Astrocyte (in vitro differentiated cells and primary cell): ENCODE measurements at places on chromosomes 12 and 14.

DNA sequence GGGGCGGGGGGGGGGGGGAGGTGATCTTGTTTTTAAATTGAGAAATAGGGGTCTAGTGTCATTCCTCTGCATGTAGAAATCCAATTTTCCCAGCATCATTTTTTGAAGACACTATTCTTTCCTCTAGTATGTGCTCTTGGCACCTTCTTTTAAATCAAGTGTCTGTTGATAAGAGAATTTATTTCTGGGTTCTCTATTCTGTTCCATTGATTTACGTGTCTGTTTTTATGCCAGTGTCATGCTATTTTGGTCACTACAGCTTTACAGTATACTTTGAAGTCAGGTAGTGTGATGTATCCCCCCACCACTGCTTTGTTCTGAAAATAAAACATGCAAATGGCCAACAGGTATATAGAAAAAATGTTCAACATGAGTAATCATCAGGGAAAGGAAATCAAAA is 252.7 kb downstream of the MED13L start:
- DNase-seq = no peak

- peak; percentile 96 for DNase-seq
Measured at GRCh38 chr12:50620109-50620977, 115.6 kb downstream of the DIP2B start.

GRCh38 chr14:60647081-60647836 is 2.0 kb downstream of the SIX1 start:
- no peak for DNase-seq

DNA sequence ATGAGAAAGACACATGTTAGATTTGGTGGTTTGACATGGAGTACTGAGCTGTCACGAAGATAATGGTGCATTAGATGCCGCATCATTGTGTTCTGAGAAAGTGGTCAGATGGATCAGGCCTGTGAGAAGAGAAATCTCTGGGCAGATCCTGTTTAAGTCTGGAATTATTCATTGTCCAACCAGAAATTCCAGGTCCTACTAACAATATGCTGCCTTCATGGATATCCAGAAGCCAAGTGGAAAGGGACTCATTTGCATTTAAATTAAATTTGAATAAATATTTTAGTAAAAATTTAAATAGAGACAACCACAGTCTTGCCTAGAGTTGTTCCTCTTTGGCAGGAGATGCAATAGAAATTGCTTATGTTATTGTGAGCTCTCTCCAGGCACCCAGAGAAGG is 330.5 kb upstream of the TMEM132C start:
- no peak for DNase-seq

DNA sequence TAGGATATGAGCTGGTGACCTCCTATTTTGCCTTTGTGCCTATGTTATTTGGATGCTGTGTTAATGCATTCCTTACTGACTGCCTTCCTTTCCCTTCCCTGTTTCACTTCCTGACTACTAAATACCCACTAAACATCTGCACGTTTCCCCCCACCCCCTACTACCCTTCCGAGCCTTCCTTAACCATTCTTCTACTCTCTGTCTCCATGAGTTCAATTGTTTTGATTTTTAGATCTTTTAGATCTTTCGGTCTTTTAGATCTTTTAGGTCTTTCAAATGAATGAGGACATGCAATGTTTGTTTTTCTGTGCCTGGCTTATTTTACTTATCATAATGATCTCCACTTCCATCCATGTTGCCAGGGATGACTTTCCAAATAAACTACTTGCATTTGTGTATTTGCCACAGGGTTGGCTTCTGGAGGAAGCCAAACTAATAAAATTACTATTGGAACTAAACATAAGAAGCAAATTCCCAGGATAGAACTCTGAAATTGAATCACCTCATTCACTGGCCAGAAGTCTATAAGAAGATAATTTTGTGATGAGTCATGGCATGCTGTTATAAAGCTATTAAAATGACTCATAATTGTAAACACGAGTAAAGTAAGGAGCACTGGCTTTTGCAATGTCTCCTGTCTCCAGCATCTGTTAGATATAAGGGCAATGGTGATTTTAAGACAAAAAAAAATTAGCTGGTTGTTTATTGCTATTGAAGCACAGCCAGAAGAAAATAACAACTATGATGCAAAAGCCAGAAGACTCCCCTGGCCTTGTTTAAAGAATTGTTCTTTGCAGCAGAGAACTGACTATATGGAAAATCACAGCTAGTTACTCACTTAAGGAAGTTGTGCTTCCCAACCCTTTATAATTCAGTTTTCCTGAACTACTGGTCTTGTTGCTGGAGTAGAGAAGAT is 586.3 kb downstream of the LRFN5 start:
- peak; percentile 91 for DNase-seq

GRCh38 chr14:94598506-94598815 is 13.7 kb upstream of the SERPINA3 start:
- DNase-seq = no peak

DNA sequence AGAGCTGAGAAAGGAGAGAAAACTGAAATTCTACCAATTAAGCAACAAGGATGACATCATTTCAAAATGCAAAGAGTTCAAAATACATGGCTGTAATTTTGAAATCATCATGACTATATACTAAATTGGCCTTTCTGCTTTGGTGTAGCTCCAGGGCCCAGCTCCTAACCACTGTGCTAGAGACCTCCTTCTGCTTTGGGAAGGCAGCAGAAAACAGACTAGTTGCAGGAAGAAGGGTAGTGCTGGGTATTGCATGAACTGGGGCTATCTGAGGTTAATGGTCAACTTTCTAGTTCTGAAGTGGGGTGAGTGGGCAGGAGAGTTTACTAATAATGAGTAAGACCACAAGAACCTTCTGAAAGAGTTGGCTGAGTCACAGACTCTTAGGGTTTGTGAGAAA is 66.2 kb downstream of the PTGER2 start:
- peak; percentile 64 for DNase-seq

DNA sequence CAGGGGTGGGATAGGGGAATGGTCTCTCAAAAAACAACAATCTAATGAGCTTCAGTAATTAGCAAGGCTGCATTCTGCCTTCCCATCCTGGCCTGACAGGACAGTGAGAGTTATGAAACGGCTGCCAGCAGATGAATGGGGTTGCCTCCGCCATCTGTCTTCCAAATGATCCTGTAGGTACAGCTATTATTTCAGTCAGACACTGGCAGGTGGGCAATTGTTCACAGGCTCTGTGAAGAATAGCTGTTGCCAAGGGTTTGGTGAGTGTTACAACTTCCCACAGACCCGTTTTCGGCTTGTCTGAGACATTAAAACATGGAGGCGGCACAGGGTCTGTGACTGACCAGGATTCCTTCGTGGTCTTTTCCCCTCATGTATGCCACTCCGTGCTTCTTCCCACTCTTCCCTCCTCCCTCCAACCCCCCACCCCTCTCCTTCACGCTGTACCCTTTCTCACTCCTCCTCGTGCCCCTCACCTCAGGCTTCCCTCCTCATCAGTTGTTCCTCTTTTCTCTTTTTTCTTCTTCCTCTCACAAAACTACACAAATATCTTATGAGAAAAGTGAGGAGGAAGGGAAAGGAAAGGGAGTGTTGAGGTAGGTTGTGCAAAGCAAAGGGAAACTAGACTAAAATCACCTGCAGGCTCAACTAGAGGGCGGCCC is 160.8 kb upstream of the GZMB start:
- no peak for DNase-seq

DNA sequence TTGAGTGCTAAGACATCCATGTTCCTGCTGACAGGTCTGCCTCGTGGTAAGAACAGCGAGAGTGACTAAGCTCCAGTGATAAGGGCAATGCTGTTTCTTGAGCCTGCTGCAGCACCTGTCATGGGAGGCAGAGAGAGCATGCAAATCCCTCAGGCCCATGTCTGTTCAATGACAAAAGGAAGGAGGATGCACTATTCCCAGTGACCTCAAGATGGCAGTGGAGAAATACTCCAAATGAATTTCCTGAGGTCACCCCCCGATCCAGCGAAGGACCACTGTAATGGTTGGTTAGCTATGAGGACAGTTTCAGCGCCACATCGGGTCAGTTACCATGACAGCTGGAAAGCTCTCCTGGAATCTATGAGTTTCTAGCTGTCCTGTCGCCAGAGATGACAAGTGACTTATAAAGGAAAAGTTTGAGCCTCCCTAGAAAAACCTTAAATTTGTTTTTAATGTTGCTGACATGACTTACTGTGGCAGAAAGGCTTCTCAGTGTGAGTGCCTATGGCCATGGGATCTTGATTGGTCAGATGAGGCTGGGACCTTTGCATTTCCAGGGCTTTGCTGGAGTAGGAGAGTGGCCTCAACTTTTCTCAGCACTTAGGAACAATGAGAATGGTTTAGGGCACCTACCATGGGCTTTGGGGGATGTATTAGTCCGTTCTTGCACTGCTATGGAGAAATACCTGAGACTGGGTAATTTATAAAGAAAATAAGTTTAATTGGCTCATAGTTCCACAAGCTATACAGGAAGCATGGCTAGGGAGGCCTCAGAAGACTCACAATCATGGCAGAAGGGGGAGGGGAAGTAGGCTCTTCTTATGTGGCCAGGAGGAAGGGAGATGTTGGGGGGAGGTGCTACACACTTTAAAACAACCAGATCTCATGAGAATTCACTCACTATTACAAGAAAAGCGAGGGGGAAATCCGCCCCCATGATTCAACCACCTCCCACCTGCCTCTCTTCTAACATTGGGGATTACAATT is 88.0 kb upstream of the TMEM260 start:
- DNase-seq = peak; percentile 34

GRCh38 chr12:24553259-24553658 is 395.6 kb downstream of the BCAT1 start:
- DNase-seq = no peak

GRCh38 chr12:125089083-125089482 is 23.8 kb downstream of the AACS start:
- DNase-seq = no peak

GRCh38 chr12:106753526-106753925 is 21.0 kb upstream of the RIC8B start:
- no peak for DNase-seq

- DNase-seq = no peak
Measured at GRCh38 chr12:38373784-38374183, 57.2 kb downstream of the ALG10B start.

DNA sequence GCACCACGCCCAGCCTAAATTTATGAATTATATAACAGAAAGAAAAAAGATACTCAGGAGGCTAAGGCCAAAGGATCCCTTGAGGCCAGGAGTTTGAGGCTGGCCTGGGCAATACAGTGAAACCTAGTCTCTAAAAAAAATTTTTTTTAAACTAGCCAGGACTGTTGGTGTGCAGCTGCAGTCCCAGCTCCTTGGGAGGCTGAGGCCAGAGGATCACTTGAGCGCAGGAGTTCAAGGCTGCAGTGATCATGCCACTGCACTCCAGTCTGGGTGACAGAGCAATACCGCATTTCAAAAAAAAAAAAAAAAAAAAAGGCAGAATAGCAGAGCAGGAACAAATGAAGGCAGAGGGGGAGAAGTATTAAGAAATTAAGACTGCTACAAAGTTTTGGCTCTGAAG is 2.6 kb upstream of the PSMA6 start:
- no peak for DNase-seq

- peak; percentile 12 for DNase-seq
Measured at GRCh38 chr12:41058266-41058665, 129.9 kb upstream of the PDZRN4 start.

GRCh38 chr12:117030187-117030900 is 68.9 kb downstream of the TESC start:
- no peak for DNase-seq

DNA sequence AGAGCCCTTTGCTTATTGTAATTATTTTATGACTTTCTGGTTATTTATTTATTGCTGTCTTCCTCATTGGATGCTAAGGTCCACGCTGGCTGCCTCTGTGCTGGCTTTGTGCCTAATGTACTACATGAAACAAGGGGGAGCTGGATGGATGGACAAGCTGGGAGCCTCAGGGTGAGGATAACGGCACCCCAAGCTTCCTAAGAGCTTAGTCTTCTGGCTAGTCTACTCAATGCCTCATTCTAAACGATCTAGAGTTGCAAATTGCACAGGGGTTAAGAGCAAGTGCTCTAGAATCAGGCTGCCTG is 172.0 kb downstream of the CHST11 start:
- DNase-seq = no peak

GRCh38 chr14:103543140-103543539 is 14.1 kb downstream of the TRMT61A start:
- DNase-seq = no peak

DNA sequence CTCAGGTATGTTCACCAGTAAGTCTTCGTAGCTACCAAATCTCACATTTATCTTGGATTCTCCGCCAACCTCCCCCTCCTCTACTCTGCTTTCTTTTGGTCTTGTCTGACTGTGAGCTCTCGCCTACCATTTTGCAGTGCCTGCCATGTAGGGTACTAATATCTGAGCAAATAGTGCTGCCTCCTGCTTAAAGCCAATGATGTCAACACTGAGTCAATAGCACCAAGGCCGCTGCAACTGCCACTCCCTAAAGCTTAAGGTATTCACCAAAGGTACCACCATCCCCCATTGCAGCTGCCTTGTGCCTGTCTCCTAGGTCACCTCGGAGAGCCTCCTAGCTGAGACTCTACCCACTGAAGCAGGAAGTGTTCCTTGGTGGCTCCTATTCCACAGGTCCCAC is 114.8 kb upstream of the FUT8 start:
- DNase-seq = no peak

GRCh38 chr12:87020071-87020470 is 763.9 kb upstream of the MGAT4C start:
- no peak for DNase-seq

DNA sequence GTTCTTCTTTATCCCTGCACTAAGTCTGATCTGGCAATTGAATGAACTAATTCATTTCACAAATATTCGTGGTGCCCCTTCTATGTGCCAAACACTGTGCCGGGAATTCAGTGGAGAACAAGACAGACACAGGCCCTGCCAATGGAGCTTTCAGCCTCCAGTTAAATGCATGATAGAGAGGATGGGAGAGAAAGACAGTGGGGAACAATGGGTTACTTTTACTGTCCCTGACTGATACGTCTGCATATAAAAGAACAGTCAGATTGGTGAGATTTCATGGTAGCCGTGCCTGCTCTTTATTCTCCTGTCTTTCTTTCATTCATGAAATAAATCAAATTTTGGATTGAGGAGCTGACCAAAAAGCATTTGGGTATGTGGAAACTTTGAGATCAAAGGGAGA is 78.5 kb downstream of the TMEM117 start:
- no peak for DNase-seq

DNA sequence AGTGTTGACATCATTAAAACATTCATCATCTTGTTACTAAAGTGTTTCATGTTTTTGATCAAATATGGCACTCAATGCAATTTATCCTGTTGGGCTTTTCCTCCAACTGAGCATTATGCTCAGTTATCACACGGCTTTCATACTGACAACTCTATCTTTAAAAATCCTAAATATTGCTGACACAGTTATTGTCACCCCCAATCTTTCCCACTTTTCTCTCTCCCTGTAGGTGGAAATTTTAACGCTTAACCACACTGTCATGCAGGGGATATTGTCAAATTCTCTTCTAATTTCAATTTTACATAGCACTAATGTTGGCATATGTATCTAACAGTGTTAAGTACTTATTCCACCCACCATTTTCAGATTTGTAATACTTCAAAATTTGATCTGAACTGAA is 59.7 kb upstream of the GPHB5 start:
- no peak for DNase-seq

GRCh38 chr14:76776428-76777251 is 15.4 kb downstream of the VASH1 start:
- no peak for DNase-seq
